ENCODE measurements at places on chromosomes 4 and X.

- no peak for DNase-seq
These were observed 190.8 kb downstream of the SPATA18 start for GRCh38 chr4:52241916-52242315.

GRCh38 chr4:151481813-151482212, 72.8 kb downstream of the FHIP1A start:
- no peak for DNase-seq

DNA sequence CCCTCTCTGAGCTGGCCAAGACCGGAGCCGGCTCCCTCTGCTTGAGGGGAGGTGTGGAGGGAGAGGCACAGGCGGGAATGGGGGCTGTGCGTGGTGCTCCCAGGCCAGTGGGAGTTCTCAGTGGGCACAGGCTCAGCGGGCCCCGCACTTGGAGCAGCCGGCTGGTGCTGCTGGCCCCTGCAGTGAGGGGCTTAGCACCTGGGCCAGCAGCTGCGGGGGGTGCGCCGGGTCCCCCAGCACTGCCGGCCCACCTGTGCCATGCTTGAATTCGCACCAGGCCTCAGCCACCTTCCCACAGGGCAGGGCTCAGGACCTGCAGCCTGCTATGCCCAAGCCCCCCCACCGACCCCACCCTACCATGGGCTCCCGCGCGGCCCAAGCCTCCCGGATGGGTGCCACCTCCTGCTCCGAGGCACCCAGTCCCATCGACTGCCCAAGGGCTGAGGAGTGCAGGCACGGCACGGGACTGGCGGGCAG, 602.5 kb downstream of the KCTD8 start:
- DNase-seq = no peak

DNA sequence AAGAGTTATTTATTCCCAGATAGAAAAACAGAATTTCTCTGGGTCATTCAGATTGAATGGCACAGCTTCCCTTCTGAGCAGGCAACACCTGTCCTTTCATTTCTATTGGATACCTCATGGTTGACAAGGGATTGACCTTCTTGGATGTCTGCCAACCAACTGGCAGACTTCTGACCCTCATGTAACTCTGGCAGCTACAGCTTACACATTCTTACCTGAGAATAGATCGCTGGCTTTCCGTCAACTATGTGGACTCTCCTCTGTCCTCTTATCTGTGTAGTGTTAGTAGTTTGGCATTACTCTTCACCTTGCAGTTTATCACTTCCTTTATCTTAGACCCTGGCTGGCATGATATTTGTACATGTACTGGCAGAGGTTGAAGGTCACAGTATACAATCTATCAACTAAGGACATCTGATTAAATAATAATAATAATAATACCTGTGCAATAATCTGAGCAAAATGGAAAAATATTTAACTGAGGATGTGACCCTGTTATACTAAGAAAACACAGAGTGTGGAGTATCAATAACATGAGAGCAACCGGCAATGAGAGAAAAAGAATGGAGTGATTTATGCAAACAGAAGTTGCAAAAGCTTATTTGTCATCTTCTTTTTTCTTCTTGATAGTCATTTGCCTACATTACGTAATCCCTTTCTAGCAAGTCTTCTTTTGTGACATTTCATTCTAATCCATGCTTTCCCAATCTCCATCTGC, 1118.2 kb downstream of the ARAP2 start:
- DNase-seq = no peak

- DNase-seq = peak; percentile 94
These were observed 96.3 kb upstream of the MSX1 start for GRCh38 chr4:4762909-4763821.

DNA sequence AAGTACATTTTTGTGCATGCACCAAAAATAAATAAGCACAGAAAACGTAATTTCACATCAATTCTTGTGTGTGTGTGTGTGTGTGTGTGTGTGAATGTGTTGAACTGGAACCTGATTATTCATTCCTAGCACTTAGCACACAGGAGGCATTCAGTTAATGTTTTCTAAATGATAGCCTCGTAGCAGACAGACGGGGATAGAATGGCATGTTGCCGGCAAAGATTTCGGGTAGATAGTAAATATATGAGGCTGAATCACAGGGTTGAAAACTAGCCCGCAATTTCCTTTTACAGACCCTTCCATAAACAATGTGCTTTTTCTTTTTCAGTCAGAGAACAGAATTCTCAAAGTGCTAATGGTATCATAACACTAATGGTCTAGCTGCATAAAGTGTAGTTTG, 13.5 kb downstream of the MAOB start:
- DNase-seq = no peak

DNA sequence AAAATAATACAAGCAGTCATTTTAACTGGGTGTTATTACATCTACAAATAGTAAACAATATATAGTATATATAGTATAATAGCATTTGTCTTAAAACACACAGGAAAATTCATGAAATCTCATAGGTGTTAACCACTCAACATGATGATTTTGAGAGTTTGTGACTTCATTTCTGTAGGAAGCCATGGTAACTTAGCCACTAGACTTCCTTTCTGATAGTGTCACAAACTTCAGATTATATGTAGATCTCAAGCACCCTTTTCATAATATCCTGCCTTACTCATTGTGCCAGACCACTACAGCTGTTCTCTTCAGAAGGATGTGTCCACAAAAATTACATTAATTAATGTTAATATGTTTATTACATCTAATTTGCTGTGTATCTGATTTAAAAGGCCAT, 1250.6 kb downstream of the ADGRL3 start:
- peak; percentile 2 for DNase-seq

GRCh38 chr4:78057135-78057599, at the start of gene FRAS1:
Gene FRAS1, plus strand, starts transcription at chr4:78057323. Its CDS starts 687 bp downstream, at chr4:78058010.
- DNase-seq = no peak

DNA sequence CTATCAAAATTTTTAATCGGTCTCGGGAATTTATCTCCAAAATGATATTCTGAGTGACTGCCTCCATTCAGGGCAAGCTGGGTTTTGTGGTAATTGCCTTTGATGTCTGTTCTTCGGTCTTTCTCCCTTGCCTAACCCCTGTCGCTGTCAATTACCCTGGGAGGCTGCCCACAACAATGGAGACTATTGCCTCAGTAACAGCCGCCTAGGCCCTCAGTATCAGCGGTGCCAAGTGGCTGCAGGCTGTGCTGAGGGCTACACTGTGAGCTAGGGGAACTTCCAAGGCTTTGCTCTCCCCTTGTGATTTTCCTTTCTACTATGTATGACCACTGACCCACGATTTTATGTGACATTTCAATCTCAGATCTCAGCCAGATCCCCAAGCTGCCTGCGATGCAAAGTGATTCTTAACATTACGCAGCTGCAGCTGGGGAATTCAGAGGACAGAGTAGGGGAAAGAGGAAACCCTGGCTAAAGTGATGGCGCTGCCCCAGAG, 36.3 kb upstream of the REST start:
- DNase-seq = no peak

- DNase-seq = no peak
These were observed 349.3 kb downstream of the PTTG2 start for GRCh38 chr4:38309471-38309870.

GRCh38 chrX:97995834-97996233, 1112.1 kb downstream of the RPA4 start:
- DNase-seq = no peak

DNA sequence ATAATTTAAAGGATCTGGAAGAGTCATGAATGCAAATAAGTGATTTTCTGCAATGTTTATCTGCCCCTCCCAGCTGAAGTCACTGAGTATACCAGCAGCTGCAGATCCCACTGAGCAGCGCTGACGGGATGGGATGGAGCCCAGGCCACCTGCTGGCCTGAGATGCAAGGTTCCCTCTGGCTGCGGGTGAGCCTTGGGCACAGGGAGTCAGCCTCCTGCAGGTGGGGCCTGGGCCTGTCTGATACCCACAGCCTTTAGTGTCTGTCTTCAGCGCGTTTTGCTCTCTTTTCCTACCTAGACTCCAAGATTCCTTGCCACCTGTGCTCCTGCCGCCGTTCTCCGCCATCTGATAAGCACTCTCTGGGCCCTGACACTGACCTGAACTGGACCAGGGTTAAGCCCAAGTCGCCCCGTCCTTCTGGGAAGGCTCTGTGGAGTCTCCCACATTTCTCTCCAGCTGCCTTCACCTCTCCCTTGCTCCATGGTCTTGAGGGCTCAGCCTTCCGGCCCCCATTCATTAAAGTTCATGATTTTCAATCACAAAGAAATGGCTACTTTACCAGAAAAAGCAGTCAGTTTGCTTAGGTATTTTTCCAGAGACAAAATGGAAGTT, 223.1 kb upstream of the FAT1 start:
- DNase-seq = no peak

DNA sequence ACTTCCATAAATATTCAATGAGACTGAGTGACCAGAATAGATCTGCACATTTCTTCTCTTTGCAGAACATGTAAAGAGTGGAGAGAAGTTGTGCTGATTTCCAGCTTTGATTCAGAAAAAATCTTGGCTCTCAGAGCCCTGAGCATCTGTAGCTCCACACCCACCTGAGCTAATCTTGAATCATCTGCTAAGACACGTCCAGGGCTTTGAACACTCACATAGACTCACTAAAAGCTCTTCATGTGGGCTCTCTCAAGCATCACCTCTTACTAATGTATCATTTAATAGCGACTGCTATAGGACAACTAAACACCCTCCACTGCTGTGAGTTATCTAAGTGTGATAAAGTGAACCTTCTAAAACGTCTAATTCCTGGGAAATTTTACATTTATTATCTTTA, 147.7 kb upstream of the GRIA3 start:
- no peak for DNase-seq

GRCh38 chr4:87521319-87521718, 7.9 kb downstream of the SPARCL1 start:
- DNase-seq = no peak

DNA sequence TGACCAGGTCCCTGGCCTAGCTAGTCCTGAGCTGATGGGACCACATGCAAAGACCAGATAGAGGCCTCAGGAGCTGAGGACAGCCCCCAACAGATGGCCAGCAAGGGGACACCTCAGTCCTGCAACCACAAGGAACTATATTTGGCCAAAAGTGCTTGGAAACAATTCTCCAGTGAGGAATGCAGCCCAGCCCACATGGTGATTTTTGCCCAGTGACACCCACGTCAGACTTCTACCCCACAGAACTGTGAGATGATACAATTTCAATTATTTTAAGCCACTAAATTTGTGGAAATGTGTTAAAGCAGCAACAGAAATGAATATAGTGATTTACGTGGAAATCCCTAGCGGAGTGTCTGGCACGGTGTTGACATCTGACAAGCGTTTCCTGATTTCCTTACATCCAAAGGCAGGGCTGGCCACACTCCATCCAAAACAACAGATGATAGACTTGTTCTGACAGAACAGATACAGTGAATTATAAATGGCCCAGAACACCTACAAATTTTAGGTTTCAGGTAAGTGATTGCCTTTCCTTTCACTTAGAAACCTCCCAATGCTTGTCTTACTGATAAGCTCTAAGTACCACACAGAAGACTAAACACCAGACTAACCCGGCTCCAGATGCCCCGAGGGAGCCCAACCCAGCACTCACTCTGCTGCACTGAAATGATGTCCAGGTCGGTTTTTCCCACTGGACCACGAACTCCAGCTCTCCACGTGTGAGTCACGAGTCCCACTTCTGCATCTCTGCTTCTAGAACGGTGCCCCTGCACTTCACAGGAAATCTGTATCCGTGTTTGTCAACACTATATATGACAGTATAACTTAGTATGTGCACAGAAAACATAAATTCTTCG, 5.8 kb downstream of the AFAP1 start:
- DNase-seq = no peak

DNA sequence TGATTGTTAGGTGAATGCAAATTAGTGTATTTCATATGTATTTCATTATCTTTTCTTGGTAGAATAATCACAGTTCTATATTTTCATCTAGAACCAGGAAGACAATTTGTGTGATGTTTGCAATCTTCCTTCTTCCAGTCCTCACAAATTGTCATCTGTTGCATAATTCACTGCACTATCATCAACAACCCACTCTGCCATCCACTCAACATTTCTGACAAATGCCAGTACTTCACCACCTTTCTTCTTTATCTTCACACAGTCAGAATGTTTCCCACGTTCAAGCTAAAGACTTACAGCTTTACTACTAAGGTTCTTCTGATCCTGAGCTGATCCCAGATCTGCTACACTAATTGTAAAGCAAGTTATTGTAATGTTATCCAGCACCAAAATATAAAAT, 107.8 kb downstream of the IQCM start:
- no peak for DNase-seq

DNA sequence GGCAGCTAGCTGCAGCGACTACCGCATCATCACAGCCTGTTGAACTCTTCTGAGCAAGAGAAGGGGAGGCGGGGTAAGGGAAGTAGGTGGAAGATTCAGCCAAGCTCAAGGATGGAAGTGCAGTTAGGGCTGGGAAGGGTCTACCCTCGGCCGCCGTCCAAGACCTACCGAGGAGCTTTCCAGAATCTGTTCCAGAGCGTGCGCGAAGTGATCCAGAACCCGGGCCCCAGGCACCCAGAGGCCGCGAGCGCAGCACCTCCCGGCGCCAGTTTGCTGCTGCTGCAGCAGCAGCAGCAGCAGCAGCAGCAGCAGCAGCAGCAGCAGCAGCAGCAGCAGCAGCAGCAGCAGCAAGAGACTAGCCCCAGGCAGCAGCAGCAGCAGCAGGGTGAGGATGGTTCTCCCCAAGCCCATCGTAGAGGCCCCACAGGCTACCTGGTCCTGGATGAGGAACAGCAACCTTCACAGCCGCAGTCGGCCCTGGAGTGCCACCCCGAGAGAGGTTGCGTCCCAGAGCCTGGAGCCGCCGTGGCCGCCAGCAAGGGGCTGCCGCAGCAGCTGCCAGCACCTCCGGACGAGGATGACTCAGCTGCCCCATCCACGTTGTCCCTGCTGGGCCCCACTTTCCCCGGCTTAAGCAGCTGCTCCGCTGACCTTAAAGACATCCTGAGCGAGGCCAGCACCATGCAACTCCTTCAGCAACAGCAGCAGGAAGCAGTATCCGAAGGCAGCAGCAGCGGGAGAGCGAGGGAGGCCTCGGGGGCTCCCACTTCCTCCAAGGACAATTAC, 1.4 kb downstream of the AR start:
- DNase-seq = no peak

DNA sequence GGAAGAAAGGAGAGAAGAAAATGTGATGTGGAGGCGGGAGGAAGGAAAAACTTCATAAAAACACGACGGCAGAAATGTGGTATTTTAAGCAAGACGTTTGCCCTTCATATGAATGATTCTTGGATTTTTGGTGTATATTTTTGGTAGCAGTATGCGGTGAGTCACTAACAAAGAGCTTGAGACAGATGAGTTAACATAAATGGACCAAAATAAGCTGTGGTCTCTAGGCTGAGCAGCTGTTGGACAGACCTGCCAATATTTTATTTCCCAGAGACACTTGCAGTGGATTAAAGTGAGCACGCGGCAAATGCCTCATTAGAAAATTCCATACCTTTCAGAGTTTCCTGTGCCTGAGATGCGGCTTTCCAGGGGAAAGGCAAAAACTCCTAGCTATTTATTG, 43.1 kb upstream of the RPS6KA3 start:
- DNase-seq = no peak

- peak; percentile 1 for DNase-seq
These were observed 132.3 kb upstream of the VCX3A start for GRCh38 chrX:6667048-6667768.

Measured in GM12865 (cell line).